ENCODE measurements at places on chromosomes 2 and 18.

GRCh38 chr2:133171393-133172004, 396.8 kb downstream of the NCKAP5 start:
- DNase-seq: no peak

DNA sequence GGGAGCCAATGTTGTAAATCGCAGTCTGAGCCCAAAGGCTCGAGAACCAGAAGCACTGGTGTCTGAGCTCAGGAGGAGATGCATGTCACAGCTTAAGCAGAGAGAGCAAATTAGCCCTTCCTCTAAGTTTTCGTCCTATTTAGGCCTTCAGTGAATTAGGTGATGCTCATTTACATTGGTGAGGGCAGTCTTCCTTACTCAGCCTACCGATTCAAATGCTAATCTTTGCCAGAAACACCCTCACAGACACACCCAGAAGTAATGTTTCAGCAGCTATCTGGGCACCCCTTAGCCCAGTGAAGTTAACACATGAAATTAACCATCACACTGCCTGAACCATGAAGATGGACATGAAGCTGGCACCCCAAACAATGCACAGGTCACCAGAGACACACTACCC, 385.1 kb downstream of the STK39 start:
- DNase-seq: no peak

- DNase-seq: no peak
Measured at GRCh38 chr2:49004036-49004626, 150.2 kb downstream of the FSHR start.

- no peak for DNase-seq
Measured at GRCh38 chr2:119638685-119639554, 40.1 kb upstream of the TMEM177 start.

DNA sequence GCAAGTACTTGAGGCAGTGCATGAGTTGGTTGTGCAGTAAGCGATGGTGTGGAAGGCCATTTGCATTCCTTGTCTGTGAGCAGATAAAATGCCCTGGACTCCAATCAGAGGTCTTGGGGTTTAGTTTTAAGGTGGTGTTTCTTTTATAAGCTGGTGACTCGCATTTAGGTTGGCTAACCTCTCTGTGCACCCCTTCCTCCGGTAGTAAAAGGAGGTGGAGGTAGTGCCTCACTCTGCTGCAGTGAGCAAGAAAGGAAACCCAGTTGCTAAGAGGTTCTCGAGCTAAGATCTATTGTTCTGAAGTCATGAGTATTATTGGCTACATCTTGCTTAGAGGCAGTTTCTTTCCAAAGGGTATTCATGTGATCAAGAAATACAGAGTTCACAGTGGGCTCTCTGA, 74.3 kb upstream of the EML6 start:
- no peak for DNase-seq

DNA sequence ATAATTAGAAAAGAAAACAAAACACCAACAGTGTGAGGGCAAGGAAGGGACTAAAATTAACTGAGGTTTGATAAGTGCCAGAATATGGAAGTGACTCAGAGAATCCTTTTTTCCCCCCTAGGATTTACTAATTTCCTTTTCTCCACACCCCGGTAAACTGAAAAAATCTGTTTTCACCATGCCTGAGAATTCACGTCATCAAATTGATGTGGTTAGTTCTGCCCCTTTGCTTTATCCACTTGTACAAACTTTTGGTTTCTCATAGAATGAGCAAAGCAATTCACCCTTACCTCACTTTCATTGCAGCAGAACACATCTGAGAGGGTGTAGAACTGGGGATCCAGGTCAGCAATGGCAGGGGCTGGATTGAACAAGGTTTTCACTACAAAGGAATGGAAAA, 57.8 kb downstream of the RBKS start:
- DNase-seq: no peak

DNA sequence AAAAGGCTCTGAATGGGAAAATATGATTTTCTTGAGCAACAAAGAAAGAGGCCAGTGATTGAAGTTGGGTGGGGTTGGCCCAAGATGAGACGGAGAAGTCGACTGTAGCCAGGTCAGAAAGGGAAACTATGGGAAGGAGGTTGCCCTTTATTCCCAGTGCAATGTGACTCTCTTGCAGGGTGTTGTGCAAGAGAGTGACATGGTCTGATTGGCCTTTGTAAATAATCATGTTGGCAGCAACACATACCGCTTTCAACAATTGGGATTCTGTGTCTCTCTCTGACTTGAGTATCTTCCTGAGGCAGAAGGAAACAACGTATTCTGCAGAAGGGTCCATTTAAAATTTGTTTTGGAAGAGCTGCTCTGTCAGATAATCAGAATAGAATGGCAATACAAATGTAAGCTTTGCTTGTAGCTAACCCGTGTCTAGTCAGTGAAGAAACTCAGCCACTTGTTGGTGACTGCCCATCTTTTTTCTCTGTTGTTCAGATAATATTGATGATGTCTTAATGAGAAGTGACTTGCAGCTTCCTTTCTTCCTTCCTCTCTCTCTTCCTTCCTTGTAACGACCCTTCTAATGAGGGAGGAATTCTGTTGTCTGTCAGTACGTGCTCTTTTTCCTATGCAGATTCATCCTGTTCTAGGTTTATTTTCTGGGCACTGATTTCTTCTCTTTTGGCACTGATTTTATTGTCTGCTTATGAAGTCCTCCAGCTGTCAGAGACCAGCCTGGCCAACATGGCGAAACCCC, 311.0 kb upstream of the FAM98A start:
- DNase-seq: no peak

DNA sequence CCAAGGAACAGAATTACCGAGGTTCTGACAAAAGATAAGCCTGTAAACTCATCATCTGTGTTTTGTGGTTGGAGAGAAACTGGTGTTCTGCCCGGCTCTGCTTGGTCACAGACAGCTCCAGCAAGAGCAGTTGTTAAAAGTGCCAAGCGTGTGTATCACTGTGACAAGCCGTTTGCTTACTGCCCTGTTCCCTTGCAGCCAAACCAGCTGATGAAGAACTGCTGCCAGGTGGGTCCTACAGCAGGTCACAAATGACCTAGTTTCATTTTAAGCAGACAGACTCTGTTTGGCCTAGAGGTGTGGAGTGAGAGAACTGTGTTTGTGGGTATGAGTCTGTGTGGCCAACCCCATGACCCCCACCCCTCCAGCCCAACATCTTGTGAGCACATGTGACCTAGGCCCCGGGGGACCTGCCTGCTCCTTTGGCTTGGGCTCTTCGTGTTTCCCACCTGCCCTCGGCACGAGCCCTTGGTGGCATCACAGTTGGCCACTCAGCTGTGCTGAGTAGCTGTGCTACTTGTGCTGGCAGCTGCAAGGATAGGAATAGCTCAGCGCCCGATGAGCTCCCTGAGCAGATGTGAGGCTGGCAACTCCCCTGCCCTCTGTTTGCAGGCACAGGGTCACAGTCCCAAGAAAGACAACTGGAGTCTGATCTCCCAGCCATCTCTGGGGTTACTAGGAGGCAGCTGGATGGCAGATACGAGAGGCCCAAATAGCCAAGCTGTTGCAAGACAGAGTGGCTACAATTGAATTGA, 9.7 kb downstream of the OXER1 start:
- no peak for DNase-seq

DNA sequence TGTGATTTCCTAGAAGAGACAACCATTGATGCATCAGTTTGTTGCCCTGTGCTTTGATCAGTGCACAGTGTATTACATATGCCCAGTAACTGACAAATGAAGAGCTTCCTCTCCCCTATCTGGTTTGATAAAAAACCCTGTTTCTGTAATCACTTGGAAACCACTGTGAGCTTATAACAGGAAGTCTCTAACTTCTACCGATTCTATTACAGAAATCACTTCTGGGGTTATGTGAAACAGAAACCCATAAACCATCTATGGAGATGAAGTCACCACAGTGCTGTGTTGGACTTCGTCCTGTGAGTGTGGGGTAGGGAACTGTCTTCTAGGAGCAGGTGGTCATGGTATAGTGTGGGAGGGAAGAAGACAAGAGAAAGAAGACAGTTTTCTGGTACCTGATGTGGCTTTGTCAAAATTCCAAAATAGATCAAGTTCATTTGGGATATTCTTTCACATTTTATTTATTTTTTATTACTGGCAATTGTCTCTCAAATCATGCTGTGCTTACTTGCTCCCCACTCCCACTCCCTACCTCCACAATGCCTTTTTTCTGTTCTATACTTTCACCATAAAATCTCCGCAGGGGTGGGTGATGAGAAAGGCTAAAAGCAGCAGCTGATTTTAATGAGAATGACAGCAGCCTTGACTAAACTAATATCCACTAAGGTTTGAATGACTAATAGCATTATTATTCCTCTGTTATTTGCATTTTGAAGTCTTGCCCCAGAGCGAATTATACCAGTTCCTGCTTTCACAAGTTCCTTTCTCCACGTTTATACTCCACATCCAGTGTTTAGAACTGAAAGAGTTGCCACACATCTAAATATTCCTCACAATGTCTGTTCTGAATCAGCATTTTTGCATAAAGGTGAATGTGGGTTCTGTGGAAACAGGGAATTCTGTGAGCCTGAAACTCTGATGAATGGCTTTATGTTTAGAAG, 41.7 kb upstream of the RND3 start:
- no peak for DNase-seq

- no peak for DNase-seq
Measured at GRCh38 chr18:76274468-76275289, 220.4 kb downstream of the ZNF516 start.

- no peak for DNase-seq
Measured at GRCh38 chr2:133293544-133294353, 274.5 kb downstream of the NCKAP5 start.

DNA sequence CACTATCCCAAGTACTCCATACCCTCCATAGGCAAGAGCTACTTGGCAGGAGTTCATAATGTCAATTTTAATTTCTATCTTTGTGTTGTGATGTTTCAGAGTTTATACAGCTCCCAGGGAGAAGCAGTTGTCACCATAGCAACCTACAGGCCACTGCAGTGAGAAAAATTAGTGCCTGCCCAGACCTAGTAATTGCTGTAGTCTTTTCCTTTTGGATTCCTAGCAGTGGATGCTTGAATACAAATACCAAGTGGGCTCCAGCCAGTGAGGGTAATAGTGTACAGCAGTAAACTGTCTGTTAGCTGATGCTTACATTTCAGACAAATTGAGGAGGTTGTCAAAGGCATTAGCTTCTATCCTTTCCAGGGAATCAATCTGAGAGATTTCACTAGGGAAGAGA, 26.7 kb downstream of the LHCGR start:
- no peak for DNase-seq

GRCh38 chr2:192969055-192969454, 774.3 kb upstream of the TMEFF2 start:
- DNase-seq: no peak

GRCh38 chr18:74196220-74197119, 48.1 kb downstream of the TIMM21 start:
- DNase-seq: peak; percentile 22

GRCh38 chr2:82027921-82028615, 1723.5 kb upstream of the LRRTM1 start:
- DNase-seq: no peak

DNA sequence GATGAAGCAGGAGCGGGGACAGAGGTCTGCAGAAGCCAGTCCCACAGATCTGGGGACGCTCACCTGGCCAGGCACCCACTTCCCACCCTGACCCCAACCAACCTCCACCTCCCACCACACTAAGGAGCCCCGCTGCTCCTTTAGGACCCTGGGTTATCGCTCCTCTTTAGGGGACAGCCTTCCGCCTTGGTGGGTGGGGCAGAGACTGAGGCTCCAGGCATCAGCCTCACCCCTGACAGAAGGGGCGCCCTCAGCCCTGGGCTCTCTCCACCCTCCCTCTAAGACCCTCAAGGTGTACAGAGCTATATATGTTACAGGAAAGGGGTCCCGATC, 33.5 kb upstream of the SLC66A3 start:
- no peak for DNase-seq

GRCh38 chr2:199727801-199728200, 123.2 kb downstream of the FTCDNL1 start:
- no peak for DNase-seq

DNA sequence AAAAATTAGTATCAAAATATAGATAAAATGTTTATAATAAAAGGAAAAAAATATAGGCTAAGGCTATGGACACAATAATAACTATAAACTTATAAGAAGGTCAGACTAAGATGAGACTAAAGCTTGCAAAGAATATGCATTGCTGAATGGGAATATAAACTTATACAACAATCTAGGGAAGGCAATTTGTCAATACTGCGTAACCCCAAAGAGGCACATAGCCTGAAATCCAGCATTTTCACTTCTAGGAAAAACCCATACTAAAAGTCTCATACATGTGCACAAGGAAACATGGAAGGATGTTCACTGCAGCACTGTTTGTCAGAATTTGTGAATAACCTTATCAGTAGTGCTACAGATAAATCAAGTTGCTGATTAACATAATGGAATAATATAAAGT, 45.5 kb downstream of the FANCL start:
- no peak for DNase-seq

DNA sequence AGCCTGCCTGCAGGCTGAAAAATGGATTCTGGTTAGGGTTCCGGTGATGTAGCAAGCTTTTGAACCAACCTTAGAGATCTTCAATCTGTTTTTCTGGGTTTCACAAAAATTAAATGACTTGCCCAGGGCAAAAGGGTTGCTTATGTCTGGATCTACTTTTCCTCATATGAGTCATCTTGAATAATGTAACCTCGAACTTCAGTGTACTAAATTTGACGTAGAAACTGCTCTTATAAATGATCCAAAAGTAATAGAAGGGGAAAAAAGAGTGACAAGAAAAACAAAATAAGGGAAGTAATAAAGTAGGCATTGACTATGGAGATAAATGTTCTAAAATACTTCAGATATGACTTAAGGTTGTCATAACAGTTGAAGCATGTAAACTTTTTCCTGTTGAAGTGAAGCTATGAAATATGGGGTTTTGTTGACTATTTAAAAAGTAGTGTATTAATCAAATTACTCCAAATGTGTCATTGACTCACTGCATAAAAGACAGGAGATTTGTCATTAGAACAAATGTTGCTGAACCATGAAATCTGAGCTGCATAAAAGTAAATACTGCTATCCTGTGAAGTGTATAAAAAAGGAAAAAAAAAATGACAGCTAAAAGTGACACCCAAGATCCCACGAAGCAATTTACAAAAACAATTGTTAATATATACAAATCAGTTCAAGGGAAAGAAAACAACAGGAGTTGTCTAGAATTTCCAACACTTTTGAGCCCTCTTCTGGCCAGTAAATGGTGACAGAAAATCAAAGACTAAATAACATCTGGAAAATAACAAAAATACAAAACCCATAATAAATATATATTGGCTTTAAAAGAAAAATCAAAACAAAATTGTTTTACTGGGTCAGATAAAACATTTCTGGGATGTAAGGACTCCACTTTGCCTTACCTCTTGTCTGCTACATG, 103.6 kb upstream of the SERPINE2 start:
- no peak for DNase-seq

GRCh38 chr2:227082286-227082685, 81.7 kb downstream of the COL4A4 start:
- no peak for DNase-seq
